H9 (cell line): ENCODE measurements at places on chromosomes 16 and 17. TPM values are rescaled to one million over a fixed set of nuclear protein-coding genes. Genes with fewer than 3 reads are reported as not detected.
A peak's percentile ranks its signal among the peaks of the same experiment; 100 is the strongest.

Gene TBC1D28
- 0.24 and 0.61 TPM in 2 replicates for total RNA-seq

Gene KRT12
- not detected in 2 replicates for total RNA-seq

- H3K27ac ChIP-seq: no peak overlapping the region
- peaks cover 15% of the 10 kb centered on the region; the same call in 2 of the 3 replicates for H3K36me3 ChIP-seq
- H3K4me1 ChIP-seq: peaks cover 15% of the 10 kb centered on the region
Measured at GRCh38 chr17:57257195-57257894, 1.0 kb downstream of the MSI2 start.

- no peaks in the 10 kb centered on the region for H3K36me3 ChIP-seq
- H3K4me3 ChIP-seq: no peak overlapping the region
- DNase-seq: peak; percentile 84
- no peaks in the 10 kb centered on the region for H3K4me1 ChIP-seq
- no peaks in the 10 kb centered on the region; the same call in 1 of the 2 replicates for H3K27me3 ChIP-seq
Measured at GRCh38 chr17:33725675-33726271, 432.7 kb upstream of the ASIC2 start.

GRCh38 chr16:17224879-17225281 lies 245.9 kb downstream of the XYLT1 start:
- H3K4me3 ChIP-seq: no peak overlapping the region
- no peaks in the 10 kb centered on the region for H3K36me3 ChIP-seq
- H3K27me3 ChIP-seq: no peaks in the 10 kb centered on the region

DNA sequence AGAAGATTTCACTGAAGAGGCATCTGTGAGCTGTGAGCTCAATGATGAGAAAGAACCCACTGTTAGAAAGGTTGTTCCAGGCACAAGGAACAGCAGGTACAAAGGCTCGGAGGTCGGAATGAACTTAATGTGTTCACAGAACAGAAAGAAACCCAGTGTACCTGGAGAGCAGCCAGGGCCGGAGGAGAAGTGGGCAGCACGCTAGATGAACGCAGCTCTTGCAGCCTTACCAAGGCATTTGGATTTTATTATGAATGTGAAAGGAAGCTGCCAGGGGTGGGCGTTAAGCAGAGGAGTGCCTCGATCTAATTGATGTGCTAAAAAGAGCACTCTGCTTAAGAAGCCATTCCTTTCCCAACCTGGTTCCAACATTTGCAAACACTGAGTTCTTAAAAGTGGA lies 19.0 kb downstream of the EEF2K start:
- H3K4me1 ChIP-seq: 0 out of 2 replicates have a peak, but pooled peaks cover 3% of the 10 kb centered on the region
- H3K27me3 ChIP-seq: no peaks in the 10 kb centered on the region
